ENCODE measurements at places on chromosomes 4 and X. TPM values are rescaled to one million over a fixed set of nuclear protein-coding genes. Genes with fewer than 3 reads are reported as not detected.
A peak's percentile ranks its signal among the peaks of the same experiment; 100 is the strongest.

GRCh38 chr4:108433832-108434231, 186.5 kb upstream of the RPL34 start:
- DNase-seq = no peak

DNA sequence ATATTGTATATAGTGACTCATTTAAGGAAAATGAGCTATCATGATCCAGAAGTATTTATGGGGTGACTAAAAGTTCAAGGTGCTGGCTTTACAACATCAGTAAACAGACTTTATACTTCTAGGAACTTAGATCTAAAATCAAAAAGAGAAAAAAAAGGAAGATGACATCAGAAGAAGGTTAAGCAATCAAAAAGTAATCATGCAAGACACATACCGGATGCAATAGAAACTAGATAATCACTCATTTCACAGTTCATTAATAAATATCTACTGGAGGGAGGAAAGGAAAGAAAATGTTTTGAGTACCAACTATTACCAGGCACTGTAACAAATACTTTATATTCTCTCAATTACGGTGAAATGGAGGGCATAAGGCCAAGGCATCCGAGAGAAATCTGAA, 276.4 kb downstream of the SPRY1 start:
- no peak for DNase-seq

DNA sequence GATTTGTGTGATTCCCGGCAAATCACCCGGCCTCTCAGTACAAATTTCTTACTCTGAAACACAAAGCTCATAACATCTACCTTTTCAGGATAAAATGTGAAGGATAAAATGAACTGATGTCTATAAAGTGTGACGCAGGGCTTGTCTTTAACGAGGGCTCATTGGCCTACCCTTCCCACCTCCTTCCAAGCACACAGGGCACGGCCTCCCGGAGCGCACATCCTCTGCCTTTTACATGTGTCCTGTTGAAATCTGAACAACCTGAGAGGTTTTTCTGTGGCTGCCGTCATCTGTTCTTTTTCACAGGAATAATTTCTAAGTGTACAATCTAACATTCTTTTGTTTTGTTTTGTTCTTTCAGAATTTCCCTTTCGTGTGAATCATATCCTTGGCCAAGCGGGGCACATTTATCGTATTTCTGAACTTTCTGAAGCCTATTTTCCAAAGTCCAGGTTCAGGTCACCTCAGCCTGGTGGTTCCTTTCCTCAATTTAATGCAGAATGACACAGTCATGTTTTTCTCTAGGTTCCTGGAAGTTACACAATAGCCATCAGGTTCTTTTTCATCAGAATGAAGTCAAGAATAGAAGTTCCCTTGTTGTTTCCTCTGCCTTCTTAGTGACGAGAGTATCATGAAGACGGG, 53.1 kb upstream of the SPRY1 start:
- no peak for DNase-seq

DNA sequence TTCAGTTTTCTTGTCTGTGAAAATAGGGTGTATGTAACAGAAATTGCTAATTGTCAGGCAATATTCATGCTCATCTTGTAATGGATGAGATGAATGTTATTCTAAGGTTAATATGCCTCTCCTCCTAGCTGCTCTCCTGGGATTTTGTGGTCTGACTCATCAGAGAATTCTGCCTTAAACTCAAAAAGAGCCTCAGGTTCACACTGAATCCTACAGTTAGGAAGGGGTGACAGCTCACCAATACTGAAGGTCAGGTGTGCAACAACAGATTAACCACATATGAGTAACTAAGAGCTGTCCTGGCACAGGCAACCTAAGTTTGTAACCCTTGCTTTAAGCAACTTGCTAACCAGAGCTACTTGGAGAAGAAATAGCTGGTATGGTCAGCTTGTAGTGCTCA, 197.7 kb downstream of the SPATA18 start:
- DNase-seq = no peak

DNA sequence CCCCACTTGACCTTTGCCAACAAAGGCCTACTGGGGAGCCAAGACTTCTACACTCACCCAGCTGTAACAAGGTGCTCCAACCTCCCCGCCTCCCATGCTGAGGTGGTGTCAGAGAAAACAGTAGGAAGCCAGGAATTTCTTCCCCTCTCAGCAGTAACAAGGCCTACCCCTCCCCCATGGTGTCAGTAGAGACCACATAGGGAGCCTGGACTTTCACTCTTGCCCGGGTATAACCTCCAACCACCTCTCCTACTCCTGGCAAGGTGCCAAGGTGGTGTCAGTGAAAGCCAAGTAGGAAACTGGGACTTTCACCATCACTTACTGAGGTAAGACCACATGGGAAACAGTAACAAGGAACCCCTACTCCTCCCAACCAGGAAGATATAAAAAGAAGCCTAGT, 93.1 kb downstream of the SLC16A2 start:
- no peak for DNase-seq

DNA sequence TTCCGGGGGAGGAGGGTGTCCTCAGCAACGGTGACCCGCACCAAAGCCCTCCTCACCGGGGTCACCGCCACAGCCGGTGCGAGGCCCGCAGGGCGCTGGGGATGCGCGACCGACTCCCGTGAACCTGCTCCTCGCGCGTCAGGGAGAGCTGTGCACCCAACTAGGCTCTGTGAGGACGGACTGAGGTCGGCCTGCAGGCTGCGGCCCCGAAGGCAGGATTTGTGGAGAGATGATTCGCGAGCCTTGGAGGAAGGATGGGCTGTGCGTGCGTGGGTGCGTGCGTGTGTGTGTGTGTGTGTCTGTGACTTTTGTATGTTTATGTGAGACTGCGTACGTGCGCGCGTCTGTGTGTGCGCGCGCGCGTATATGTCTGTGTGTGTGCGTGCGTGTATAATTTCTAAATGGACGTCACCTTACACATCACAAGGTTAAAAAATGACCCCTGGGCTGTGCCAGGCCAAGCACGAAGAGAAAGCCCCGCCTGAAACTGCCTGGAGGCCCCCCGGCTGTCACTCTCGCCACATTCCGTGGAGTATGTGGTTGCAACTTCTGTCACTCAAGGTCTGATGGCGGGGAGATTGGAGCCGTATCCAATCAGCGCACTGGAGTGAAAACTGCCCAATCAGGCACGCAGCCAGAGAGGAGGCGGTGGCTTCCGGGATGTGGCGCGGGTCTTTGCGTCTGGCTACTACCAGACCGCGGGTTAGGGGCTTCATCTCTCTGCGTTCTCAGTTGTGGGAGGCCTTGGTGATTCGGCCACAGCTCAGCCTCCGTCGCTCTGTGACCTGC, at the start of gene ZNF141:
ZNF141 (plus strand) TSS at position 672 of the 789 bp plus-strand sequence. CDS start 170 bp downstream, outside the sequence.
- DNase-seq = peak; percentile 98

DNA sequence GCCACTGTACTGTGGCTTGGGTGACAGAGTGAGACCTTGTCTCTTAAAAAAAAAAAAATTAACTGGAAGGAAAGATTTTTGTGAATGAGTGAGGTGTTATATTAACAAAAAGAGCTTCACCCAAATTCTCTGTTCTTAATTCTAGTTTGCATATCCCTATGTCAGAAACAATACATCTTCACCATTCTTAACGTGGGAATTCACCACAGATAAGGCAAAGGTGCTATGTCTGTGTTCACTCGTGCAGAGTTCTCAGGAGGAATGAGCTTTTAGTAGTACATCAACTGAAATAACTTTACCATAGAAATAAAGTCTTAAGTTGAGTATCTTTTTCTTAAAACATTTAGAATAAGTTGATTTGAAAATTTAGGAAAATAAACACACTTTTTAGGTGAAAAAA, 135.1 kb downstream of the RAPGEF2 start:
- DNase-seq = no peak

- no peak for DNase-seq
Observed at GRCh38 chr4:94536649-94537469, 85.1 kb downstream of the PDLIM5 start.

- DNase-seq = no peak
Observed at GRCh38 chrX:107736781-107737531, 38.6 kb downstream of the TSC22D3 start.

DUSP9 gene
- total RNA-seq = 0.21 TPM

RAB9B gene
- total RNA-seq = 8.5 TPM

NXT2 gene
- total RNA-seq = 2.8 TPM

Measured in uterus (tissue), 4 donors.